Activated T-helper 1 cell treated with anti-CD3 and anti-CD28 coated beads, Interleukin-12 subunit alpha, Interleukin-12 subunit beta, Interleukin-2, Interleukin-4 antibody, amounts not matched to agents 30 ng/mL and 10 ng/mL and 1 ng/mL, durations not matched to agents 14 hours and 24 hours and 36 hours (primary cell): ENCODE measurements at places on chromosomes 3 and 15.

DNA sequence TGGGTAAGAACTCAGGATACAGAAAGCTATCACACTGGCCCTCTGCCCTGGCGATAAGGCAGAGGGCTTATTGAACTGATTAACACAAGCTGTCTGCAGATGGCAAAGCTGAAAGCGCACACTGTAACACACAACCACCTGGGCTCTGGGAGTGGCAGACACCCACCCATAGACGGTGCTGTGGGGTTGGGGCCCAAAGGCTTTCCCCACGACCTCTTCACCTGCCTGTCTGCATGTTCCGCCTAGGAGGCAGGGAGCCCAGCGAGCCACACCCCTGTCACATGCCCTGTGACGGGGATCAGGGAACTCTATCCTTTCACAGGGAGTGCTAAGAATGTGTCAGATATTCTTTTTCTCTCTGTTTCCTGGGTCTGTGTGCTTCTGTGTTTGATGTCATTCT lies 12.1 kb upstream of the TFG start:
- H3K4me3 ChIP-seq, result no peak overlapping the region
- no peak overlapping the region for H3K27ac ChIP-seq
- H3K36me3 ChIP-seq, result no peaks in the 10 kb centered on the region
- no peaks in the 10 kb centered on the region for H3K4me1 ChIP-seq

- H3K27ac ChIP-seq, result no peak overlapping the region
- DNase-seq, result no peak
- no peaks in the 10 kb centered on the region for H3K36me3 ChIP-seq
- H3K27me3 ChIP-seq, result peaks cover 19% of the 10 kb centered on the region
Observed at GRCh38 chr3:124296406-124296805, 304.5 kb upstream of the ROPN1 start.

GRCh38 chr3:186984064-186984463 lies 53.7 kb downstream of the ST6GAL1 start:
- H3K4me3 ChIP-seq, result no peak overlapping the region
- no peak for DNase-seq
- no peak overlapping the region for H3K27ac ChIP-seq
- H3K27me3 ChIP-seq, result no peaks in the 10 kb centered on the region
- H3K36me3 ChIP-seq, result peaks cover 66% of the 10 kb centered on the region
- peaks cover 23% of the 10 kb centered on the region for H3K4me1 ChIP-seq

- DNase-seq, result no peak
- no peak overlapping the region for H3K4me3 ChIP-seq
- peaks cover 17% of the 10 kb centered on the region for H3K27me3 ChIP-seq
- no peak overlapping the region for H3K27ac ChIP-seq
- no peaks in the 10 kb centered on the region for H3K4me1 ChIP-seq
- H3K36me3 ChIP-seq, result no peaks in the 10 kb centered on the region
Observed at GRCh38 chr3:126599101-126599500, 40.4 kb upstream of the C3orf22 start.

GRCh38 chr15:80455668-80456442 lies 51.7 kb downstream of the ARNT2 start:
- H3K4me3 ChIP-seq, result no peak overlapping the region
- H3K27ac ChIP-seq, result no peak overlapping the region
- H3K27me3 ChIP-seq, result peaks cover 7% of the 10 kb centered on the region
- H3K36me3 ChIP-seq, result no peaks in the 10 kb centered on the region
